ENCODE measurements at places on chromosomes 3 and 15.

- DNase-seq: no peak
Observed at GRCh38 chr3:3081381-3082233, 28.6 kb downstream of the IL5RA start.

GRCh38 chr3:71067977-71068654, 515.4 kb downstream of the FOXP1 start:
- no peak for DNase-seq

DNA sequence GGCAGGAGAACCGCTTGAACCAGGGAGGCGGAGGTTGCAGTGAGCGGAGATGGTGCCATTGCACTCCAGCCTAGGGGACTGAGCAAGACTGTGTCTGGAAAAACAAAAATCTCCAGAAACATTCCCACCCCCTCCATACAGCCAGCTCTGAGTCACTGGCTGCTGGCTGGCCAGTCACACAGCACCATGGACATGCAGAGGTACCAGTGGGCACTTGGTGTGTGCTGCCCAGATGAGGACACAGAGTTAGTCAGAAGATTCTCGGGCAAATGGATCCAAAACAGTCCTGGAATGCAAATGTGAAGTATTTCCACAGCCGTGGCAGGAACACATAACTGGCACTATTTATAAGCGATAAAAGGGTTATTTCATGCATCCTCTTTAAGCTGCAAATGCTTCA, 44.6 kb downstream of the BDH1 start:
- no peak for DNase-seq

- no peak for DNase-seq
Observed at GRCh38 chr15:26729030-26729429, 43.8 kb downstream of the GABRB3 start.

- DNase-seq: no peak
Observed at GRCh38 chr15:46997501-46997900, 719.8 kb upstream of the SEMA6D start.

GRCh38 chr15:63075984-63076713, 33.6 kb downstream of the TPM1 start:
- DNase-seq: no peak

GRCh38 chr3:15041950-15042349, 23.2 kb downstream of the MRPS25 start:
- DNase-seq: no peak

GRCh38 chr3:101849714-101850245, 466 bp downstream of the NFKBIZ start:
- DNase-seq: peak; percentile 75

DNA sequence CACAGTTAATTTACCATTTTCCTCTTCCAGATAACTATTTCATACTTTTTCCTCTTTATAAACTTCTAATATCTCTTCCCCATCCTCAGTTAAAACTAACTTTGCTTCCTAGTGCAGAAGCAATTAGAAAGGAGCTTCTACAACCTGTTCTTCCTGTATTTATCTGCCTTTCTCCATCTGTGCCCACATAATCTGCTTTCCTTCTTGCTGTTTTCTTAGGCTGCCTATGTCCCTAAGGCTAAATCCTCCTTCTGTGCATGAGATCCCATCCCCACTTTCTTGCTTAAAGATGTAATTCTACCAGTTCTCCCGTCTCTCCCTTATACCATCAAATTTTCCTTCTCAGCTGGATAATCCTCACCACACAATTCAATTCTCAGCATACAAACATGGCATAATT, 28.3 kb upstream of the HGD start:
- no peak for DNase-seq

DNA sequence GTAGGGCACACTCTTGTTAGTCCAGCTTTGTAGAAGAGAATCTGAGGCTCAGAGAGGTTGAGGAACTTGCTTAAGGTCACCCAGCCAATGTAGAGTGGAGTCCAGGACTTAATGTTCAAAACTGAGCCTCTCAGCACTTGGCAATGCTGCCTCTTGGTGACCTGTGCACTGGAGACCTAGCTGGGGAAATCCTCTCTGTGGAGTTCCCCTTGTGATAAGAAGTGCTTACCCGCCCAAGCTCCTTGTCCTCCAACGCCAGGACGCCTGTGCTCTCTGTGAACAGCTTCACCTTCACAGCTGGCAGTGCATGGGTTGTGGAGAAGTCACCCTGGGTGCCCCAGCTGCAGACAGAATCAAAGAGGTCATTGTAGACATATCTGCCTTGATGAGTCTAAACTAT, 219.1 kb upstream of the FEZF2 start:
- no peak for DNase-seq

- DNase-seq: no peak
Observed at GRCh38 chr3:94522488-94522887, 459.6 kb downstream of the NSUN3 start.

GRCh38 chr3:79019137-79019923, 748.5 kb downstream of the ROBO1 start:
- peak; percentile 91 for DNase-seq

DNA sequence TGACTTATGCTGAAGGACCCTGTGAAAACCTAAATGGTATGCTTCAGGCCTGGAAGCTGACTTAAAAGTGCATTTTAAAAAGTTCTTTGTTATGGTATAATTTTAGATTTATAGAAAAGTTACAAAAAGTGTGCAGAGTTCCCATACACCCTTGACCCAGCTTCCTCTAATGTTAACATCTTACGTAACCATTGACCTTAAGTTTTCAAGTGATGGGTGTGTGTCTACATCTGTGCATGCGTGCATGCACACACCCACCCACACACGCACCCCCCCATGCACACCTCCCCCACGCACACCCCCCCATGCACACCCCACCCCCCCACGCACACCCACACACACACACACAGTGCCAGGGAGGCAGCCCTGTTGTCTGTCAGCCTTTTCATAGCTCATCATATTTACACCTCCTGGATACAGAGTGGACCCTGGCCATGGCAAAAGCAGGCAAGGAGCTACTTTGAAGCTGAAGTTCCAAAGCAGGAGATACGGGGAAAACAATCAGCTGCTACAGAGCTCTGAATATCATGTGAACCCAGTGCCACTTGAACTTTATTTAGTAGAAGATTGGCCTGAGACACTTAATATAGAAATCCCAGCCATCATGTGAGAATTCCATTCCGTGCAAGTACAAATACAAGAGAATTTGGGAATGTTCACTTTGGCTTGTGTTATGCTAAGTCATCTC, 30.0 kb upstream of the TRAK1 start:
- no peak for DNase-seq

- no peak for DNase-seq
Observed at GRCh38 chr15:67372543-67372942, 118.0 kb downstream of the IQCH start.

- no peak for DNase-seq
Observed at GRCh38 chr15:48784756-48785155, 26.1 kb downstream of the CEP152 start.

GRCh38 chr3:124752051-124752450, 21.8 kb downstream of the UMPS start:
- DNase-seq: no peak

Measured in right forelimb (tissue), 1 donor.